AG10803 (cell line): ENCODE measurements at places on chromosomes 2 and 18.
A peak's percentile ranks its signal among the peaks of the same experiment; 100 is the strongest.

DNA sequence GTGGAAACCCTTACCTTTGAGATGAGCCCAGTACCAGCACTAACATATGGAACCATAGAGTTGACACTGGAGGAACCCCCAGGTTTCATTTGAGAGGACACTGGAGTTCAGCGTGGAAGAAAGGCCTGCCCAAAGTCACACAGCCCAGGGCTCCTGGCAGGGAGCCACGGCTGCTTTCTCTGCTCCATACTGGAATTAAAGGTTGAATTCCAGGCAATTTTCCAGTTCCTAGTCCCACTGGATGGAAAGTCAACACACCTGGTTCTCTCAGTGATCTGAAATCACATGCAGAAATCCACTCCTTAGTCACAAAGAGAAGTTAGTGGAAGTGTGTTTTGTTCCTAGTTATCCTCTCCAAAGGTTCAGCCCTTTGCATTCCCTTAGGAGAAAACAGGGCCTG, 336.1 kb upstream of the SKOR2 start:
- DNase-seq = no peak

GRCh38 chr18:24514439-24514838, 54.0 kb downstream of the HRH4 start:
- peak; percentile 21 for DNase-seq

DNA sequence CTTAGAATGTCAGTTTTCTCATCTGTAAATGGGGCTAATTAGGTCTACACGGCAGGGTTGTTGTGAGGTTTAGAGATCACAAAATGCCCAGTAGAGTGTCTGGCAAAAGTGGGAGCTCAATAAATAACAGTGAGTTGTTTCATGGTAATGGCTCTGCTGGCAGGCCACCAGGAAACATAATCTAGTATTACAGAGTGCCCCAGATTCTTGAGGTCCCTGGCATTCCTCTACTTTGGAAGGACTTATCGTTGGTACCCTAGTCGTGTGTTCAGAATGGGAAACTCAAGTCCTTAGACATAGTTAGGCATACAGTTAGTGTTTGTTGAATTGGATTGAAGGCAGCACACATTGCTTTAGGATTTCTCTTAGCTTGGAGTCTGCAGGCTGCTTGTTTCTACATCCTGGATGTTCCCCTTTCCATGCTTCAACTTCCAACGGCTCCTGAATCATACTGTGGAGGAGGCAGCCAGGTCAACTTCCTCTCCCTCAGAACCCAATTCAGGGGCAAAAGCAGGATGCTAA, 161.5 kb upstream of the FOSL2 start:
- peak; percentile 81 for DNase-seq

- peak; percentile 63 for DNase-seq
Observed at GRCh38 chr2:145094370-145094769, 574.5 kb upstream of the ZEB2 start.

DNA sequence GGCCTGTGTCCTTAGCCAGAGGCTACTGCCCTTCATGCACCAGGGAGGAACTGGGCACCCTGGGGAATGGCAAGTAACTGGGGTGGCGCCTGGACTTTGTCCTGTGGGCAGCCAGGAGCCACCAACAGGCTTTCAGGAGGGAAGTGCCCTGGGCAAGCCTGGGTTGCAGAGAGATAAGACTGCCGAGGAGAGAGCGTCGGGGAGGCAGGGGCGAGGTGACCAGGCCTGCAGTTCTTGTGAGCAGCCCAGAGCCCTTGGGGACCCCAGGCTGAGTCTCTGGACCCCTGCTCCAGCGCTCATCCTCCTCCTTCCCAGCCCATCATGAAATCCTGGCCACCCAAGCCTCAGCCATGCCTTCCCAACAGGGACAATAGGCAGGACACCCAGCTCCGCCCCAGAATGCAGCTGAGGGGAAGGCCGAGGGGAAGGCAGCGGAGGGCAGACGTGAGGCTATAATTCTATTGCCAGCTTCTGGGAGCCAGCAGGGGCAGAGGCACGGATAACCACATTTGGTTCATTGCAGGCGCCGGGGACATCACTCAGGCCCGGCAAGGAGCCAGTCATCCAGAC, 25.1 kb downstream of the ADRA2B start:
- DNase-seq = no peak

DNA sequence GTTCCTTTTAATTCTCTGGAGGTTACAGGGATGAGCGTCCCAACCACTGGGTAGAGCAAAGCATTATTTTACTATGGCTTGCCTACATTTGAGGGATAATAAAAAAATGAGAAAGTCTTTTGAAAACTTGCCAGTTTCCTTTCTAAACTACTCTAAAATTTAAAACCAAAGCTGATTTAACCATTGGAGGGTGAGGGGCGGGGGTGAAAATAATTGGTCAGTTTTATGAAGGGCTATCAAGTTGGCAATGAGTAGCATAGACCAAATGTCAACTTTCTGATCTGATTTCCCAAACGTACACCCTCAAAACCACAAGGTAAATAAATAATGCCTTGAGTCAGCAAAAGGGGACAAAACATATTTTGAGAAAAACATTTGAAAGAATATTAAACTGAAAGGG, 85.7 kb upstream of the STK17B start:
- no peak for DNase-seq

- no peak for DNase-seq
Observed at GRCh38 chr2:42652086-42652485, 83.7 kb downstream of the MTA3 start.

DNA sequence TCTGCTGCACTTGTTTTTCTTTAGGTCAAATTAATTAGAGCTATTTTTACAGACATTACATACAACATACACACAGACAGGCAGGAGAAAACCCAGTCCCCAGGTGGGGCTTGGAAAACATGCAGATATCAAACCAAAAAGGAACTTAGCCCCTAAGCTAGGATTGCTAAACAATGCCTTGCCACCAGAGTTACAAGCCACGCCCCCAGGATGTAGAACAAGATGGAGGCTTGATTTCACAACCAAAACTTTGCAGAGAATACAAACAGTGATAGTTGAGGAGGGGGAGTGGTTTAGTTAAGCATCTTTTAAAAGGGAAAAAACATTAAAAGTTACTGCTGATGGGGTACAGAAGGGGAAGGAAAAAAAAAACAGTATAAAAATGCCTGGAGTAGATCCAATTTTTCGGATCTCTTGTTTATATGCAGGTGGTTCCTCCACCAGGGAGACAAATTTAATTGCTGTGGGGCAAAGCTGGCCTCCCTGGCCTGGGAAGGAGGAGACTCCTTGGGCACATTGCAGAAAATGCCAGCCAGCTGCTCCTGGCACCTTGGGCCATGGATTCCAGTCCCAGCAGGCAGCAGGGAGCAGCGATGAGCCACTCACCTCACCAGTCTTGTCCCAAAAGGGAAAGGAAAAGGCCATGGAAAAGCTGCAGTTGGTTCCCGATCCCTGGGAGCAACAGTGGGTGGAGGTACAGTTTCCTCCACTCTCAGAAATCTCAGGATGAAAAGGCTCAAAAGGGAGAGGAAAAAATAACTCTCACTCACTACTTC, 348.4 kb upstream of the REG3G start:
- DNase-seq = no peak

GRCh38 chr2:236133410-236134012, 34.7 kb downstream of the GBX2 start:
- no peak for DNase-seq

DNA sequence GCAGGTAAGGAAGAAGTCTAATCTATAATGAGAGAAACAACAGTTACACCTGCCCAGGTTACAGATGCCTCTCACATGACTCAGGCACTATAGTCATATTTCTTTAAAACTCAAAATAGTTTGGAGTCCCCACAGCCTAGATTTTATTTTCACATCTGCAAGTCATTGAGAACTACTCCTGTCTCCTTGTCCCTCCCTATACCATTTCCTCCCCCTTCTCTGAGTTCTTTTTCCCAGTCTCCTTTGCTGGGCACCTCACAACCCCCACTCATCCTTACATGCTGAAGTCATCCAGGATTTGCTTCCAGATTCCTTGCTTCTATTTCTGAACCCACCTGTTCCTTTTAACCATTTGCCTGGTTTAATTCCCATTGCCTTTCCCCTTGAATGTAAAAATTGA, 73.1 kb upstream of the KCNE4 start:
- DNase-seq = peak; percentile 18

DNA sequence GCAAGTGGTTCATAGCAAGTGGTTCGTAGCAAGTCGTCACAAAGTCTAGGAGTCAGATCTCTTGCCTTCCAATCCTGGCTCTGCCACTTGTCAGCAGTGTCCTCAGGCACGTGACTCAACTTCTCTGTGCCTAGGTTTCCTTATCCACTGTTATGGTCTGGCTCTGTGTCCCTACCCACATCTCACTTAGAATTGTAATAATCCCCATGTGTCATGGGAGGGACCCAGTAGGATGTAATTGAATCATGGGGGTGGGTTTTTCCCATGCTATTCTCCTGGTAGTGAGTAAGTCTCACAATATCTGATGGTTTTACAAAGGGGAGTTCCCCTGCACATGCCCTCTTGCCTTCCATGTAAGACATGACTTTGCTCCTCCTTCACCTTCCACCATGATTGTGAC, 51.8 kb upstream of the AP1S3 start:
- DNase-seq = no peak

GRCh38 chr2:30026091-30027055, 105.0 kb upstream of the ALK start:
- DNase-seq = peak; percentile 55

- DNase-seq = no peak
Observed at GRCh38 chr2:109265953-109266352, 136.9 kb downstream of the SH3RF3 start.

DNA sequence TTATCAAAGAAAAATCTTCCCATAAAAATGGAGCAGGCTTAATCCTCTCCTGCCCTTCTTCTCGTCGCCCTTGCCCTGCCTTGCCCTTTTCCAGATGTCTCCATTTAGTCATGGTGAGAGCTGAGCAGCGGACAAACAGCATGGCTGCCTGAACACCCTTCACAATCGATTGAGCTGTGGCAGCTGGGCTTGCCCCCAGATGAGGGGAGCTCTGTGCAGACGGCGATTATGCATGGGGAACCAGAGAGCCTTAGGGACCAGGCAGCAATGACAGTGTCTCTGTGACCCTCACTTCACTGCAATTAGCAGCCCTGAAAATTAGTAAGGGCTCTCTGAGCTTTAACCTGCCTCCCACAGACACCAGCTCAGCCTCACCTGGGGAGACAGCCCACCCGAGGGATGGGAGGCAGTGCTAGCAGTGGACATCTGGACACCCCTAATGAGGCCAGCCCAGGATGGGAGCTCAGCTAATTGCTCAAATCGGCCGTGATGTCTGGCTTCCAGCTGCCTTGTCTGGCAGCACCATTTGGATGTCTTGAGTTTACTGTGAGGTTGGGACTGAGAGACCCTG, 365.7 kb downstream of the TNS1 start:
- DNase-seq = peak; percentile 22

GRCh38 chr2:131419441-131419840, 55.5 kb upstream of the RAB6D start:
- no peak for DNase-seq

- DNase-seq = no peak
Observed at GRCh38 chr2:62871506-62871905, 166.0 kb downstream of the EHBP1 start.

- DNase-seq = no peak
Observed at GRCh38 chr18:34576622-34577021, 133.5 kb upstream of the DTNA start.

- no peak for DNase-seq
Observed at GRCh38 chr2:5764041-5764440, 71.9 kb downstream of the SOX11 start.

DNA sequence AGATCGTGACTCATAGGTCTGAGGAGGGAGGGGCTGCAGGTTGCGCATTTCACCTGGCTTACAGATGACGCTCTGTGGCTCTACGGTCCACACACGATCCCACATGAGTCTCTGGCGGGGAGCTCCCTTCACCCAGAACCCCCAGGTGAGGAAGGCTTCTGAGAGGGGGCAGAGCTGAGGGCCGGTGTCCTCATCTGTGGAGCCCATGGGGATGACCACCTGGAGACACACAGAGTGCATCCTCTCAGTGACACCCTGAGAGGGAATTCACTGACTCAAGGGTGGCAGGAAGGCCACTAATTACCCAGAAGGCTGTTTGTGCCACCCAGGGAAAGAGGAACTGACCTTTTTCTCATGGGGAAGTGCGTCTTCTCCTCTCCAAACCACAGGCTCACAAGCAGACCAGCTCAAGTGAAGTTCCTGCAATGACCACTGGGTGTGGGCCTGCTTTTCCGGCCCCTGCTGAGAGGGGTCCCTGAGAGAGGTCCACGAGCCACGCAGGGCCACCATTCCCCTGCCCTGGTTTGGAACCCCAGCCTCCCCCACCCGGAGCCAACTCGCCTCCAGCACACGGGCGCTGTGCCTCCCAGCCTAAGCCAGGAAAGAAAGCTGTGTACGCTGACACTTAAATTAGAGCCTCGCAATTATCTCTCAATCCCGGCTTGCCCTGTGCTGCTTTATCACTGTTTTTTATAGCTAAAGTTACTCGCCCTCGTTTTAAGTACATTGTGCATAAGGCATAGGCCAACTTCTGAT, 114.1 kb downstream of the BCL11A start:
- no peak for DNase-seq

DNA sequence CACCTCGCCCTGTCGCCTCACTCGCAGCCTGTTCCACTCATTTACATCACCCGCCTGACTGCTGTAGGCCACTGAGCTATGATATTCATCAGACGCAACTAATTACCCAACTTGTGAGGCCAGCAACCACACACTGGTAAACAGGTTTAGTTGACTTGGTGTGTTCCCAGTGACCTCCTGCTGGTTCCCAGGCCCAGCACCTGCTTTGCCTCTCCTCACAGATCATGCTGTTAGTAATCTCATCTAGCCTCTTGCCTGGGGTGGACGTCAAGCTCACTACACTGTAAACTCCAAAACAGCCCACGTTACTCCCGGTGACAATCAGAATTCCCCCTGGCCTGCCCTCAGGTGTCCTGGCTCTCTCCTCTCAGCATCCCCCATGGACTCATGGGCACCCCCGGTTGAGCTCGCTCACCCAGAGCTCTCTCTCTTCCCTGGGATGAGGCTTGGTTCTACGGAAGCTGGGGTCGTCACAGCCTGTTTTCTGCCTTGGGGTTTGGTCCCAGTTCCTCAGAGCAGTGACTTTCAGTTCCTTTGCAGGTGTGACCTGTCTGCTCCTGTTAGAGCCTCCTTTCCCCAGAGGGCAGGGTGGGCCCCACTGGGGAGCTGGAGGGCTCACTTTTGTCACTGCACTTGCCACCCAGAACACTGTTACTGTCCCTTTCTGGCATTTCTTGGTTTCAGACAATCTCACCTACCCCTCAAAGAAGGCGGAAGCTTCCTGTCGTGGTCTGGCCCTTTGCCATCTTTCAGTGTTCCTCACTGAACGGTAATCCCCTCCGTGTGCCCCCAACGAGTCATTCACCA, 40.3 kb downstream of the INPP5D start:
- DNase-seq = no peak

GRCh38 chr2:170975127-170975942, 46.3 kb downstream of the GORASP2 start:
- DNase-seq = no peak

GRCh38 chr2:151630372-151630771, 103.9 kb downstream of the NEB start:
- DNase-seq = no peak

DNA sequence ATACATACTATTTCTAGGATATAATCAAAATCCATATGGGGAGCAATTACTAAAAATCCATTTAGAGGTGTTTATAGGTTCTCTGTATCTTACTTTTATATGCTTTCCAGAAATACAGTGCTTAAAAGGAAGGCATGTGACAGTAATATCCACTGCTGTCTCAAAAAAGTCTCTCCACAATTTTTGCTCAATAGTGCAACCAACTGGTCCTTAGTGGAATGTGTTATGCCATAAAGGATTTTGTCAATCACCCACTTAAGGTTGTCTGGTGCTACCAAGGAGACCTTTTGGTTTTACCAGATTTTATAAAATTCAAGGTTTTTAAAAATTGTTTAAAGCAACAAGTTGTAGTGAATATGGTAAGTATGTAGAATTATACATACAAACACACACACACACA, 328.5 kb upstream of the DSEL start:
- no peak for DNase-seq

- no peak for DNase-seq
Observed at GRCh38 chr2:28480403-28481049, 15.3 kb upstream of the PLB1 start.
